Stimulated activated naive CD4-positive, alpha-beta T cell treated with Interleukin-2 at 50 U/mL for 16 hours (primary cell): ENCODE measurements at places on chromosomes 5 and 9.

- no peak for DNase-seq
Observed at GRCh38 chr5:143922718-143923117, 110.8 kb downstream of the HMHB1 start.

DNA sequence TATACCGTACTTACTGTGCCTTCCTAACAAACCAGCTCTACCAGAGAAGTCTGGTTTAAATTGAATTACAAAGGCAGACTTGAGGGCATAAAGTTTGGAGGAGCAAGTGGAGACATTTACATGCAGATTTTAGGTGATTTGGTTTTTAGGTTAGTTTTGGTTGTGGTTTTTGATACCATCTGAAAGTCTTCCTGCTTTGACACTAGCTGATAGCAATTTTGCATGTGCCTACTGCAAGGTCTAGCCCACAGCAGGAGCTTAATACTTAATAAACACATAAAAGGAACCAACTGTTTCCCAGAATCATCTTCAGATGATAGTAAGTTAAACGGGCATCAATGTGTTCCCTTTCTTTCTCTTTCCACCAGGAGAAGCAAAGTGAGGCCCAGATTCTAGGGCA lies 3.4 kb upstream of the ESM1 start:
- DNase-seq: no peak

DNA sequence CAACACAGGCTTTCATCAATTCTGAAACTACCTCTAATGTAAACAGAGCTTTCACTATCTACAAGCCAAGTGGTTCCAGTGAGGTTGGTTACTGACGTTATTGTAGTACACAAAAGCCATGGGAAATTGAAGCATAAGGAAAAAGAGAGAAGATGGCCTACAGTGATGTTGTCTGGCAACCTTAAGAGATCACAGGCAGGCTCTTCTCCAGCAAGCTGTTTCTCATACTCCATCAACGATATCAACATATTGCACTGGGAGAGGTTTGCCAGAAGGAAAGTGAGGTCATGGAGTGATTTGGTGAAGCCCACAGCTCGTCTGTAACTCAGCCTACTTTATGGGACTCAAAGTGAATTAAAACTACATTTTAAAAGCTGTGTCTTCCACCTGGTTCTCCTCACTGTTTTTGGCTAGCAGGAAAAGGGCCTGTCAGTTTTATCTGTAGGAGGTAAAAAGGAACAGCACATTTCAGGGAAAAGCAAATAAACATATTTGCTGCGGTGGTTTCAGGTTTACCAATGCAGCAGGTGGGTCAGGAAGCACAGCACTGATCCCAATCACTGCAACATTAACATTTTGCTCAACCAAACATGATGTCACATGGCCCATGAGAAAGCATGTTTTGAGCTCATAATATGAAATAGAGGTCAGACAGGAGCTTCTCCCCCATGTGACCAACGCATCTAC lies 72.9 kb downstream of the ARSB start:
- DNase-seq: no peak

- peak; percentile 87 for DNase-seq
Observed at GRCh38 chr9:124869986-124870560, 8.1 kb downstream of the ARPC5L start.

- no peak for DNase-seq
Observed at GRCh38 chr9:1047591-1048230, 2.4 kb upstream of the DMRT2 start.
